ENCODE measurements at places on chromosomes 6 and 20.

DNA sequence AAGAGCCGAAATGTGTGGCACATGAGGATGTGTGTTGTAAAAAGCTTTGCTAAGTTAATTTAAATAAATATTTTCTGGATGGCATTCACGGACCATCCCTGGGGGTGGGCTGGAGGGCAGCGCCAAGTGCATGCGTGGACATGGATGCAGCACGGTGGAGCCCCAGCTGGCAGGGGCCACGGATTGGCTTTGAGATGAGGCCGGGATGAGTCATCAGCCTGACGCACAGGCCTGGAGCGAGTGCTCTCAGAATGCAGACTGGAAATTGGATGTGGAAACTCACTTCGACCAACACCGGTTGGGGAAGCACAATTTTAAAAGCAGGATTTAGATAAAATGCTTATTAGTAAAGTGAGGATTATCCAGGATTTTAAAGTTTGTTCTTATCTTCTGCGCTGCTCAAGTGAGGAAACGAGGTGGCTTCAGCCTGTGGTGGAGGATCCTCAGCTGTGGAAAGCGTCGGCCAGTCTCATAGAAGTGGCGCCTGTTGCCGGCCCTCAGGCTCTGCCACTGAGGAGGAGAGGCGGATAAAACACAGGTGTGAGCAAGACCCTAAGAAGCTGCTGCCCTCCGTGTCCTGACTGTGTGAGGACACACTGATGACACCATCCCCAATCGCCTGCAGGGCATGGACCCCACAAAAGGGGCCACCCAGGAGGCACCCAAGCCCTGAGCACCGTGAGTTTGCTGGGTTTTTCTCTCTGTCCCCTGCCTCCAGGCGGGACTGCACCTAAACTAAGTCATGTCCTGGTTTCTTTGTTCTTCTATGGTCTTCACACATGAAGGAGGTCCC, 279.7 kb downstream of the CDH4 start:
- no peak for DNase-seq

- no peak for DNase-seq
These were observed 66.0 kb downstream of the CDS2 start for GRCh38 chr20:5192570-5193431.

DNA sequence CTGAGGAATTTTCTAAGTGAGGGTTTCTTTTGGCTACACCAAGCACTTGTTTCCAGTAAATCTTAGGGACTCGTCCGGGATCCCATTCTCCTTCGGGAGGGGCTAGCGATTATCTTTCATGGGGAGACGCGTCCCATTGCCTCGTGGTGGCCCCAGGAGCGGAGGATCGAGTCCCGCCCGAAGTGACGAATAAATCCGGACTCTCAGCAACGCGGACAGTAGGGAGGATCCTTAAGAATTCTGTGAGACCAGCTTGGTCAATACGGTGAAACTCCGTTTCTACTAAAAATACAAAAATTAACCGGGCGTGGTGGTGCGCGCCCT, 69.1 kb upstream of the PRSS16 start:
- DNase-seq: no peak

- DNase-seq: no peak
These were observed 4.6 kb downstream of the GOPC start for GRCh38 chr6:117597755-117598154.

DNA sequence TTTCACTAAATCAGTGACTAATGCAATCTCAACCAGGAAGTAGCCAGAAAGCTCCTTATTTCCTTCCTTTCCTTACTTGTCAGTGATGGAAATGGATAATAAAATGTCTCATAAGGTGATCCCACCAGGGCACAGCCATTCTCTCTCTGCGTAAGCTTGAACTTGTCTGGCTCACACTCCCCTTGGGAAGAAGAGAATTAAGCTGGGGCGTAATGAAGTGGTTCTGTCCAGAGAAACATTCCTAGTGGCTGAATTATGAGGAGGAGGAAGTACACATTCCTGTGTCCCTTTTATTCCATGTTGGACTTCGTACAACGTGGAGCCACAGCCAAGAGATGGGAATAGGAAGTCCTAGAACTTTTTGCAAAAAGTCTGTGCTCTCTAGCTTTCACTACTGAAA, 93.7 kb downstream of the MTHFD1L start:
- DNase-seq: no peak

- no peak for DNase-seq
These were observed 52.5 kb downstream of the BCAS1 start for GRCh38 chr20:54017846-54018245.

- no peak for DNase-seq
These were observed 49.3 kb downstream of the GPR63 start for GRCh38 chr6:96787846-96788580.

DNA sequence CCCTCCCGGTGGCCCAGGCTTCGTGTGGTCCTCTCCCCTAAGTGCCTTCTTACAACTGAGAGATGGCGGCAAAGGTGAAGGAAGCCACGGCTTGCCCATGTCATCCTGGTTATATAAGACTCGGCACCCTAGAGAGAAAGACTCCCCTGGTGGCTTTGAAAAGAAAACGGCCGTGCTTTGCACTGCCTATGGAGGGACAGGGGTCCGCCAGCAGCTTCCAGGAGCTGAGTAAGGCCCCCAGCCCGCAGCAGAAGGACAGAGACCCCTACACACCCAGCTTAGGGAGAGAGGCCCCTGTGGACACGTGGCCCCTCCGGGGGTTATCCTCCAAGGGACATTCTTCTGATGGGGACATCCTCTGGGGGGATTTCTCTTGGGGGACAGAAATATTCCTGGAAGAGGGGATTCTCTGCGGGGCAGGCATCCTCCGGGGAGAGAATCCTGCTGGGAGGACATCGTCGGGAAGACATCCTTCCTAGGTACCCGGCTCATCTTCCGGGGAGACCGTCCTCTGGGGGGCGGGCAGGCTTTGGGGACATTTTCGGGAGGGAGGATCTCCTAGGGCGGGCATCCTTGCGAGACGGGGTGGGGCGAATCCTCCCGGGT, 511 bp upstream of the OGFR start:
- no peak for DNase-seq

- DNase-seq: no peak
These were observed 5.1 kb downstream of the TMEM63B start for GRCh38 chr6:44132476-44132875.

DNA sequence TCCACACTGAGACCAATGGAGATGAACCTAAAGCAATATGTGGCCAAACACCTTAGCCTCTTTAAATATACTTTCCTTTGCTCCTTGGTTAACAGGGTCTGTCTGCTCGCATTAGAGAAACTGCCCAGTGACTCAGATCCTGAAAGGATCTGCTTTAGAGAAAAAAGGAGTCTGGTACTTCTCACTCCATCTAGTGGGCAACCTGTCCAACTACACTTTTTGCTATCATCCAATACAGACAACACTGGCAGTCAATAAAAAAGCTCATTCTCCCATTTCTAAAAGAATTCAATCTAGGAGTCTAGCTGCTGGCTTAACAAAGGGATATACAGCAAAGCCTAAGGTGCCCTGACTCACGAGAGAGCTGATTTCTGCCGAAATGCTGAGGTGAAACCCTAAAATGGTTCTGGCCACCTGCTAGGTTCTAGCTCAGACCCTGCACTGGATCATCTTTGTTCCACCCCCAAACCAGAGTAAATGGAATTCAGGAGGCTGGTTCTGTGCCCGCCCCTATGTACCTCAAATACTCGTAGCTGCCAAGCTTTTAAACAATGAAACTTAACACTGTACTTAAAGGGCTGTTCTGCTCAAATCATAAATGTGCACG, 11.5 kb downstream of the GNL1 start:
- DNase-seq: no peak

DNA sequence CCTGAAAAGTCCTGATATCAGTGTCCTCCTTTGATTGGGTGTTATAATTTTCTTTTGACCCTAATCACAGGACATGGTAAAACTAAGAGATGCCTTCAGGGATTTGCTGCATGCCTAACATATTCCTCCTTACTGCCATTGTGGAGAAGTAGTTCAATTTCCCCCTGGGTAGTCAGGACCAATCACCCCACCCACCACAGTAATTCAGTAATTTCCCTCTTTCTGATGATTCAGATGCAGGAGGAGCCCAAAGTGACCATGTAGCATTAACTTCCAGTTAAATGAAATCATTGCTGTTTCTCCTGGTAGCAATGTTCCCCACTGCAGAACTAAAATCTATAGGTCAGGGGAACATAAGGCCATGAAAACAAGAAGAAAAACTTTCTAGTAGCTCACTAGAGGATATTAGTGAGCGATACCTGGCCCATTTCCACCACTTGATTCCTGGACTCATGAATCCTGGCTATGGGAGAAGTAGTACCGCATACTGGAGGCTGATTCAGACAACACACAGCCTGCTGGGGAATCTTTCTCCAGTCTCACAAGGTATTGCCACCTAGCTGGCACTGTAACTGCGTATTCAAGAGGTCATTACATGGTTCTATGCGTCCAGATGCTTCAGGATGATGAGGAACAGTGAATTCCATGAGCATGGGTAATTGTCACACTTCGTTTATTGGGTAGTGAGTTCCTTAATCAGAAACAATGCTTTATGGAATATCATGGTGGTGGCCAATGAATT, 561.2 kb downstream of the HAO1 start:
- DNase-seq: no peak

DNA sequence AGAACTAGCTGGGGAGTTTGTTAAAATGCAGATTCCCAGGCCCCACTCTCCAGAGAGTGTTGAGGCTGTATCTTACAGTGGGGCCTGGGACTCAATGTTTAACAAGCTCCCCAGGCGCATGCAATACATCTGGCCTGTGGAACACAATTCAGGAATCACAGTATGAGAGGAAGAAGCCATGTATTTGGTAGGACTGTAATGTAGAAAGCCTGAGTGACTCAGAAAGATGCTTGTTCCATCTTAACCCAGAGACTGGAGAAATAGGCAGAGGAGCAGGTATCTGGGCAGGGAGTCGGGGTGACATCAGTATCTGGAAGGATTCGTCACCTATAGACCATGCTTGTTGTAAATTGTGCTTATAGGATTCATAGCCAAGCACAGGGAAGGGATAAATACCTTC, 90.5 kb downstream of the UNC5CL start:
- no peak for DNase-seq

DNA sequence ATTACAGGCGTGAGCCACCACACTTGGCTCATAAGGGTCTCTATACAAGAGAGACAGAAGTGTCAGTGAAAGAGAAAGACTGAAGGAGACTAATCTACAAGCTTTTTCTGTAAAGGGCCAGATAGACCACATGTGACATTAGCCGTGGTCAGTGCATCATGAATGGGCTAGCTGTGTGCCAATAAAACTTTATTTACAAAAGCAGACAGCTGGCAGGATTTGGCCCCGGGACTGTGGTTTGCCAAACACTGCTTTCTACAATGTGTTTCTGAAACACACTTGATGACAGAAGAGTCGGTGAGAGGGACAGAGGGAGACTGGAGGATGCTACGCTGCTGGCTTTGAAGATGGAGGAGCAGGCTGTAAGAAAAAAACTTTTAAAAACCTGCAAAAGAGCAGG, 285.4 kb downstream of the TFAP2C start:
- DNase-seq: no peak

- DNase-seq: peak; percentile 12
These were observed 46.9 kb upstream of the TRIM26 start for GRCh38 chr6:30260036-30260504.

GRCh38 chr6:37244430-37245310, 12.9 kb upstream of the TBC1D22B start:
- DNase-seq: no peak

- DNase-seq: no peak
These were observed 236.8 kb upstream of the FKBP1C start for GRCh38 chr6:62974452-62974851.

GRCh38 chr6:35220711-35221110, 7.0 kb downstream of the SCUBE3 start:
- no peak for DNase-seq

GRCh38 chr6:25968769-25969168, 6.2 kb downstream of the TRIM38 start:
- no peak for DNase-seq

DNA sequence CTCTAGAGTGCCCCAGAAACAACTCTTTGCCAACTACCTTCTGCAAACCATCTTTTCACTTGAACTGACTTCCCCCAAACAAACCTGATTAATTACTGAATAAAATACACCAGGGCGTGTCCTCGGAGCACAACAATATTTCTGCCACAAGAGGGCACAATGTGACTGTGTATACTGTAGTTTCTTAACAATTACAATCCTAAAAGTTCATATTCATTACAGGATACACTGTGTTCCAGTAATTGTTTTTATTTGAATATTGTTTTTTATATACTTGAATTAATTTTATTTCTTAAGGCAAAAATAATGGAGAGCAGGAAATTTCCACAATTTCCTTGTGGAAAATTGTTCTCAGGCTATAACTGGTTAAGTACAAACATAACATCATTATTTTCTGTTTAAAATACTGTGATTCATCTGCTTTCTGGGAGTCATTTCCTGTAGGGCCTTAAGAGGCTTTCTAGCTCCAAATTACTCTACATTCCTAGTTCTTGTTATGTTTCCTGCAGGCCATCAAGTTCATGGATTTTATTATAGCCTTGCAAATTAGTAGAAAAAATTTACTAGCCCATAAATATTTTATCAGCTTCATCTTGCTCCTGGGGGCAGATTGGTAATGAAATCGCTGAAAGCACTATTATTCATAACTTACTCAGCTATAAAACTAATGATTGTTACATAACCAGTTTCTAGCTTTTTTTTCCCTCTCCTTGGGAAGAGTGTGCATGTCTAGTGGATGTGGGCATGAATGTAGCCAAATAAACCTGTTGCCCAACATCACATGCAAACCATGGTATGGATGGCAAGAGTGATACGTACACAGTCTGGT, 51.9 kb upstream of the SLC22A16 start:
- peak; percentile 5 for DNase-seq

GRCh38 chr6:153044295-153044694, 41.8 kb upstream of the MTRF1L start:
- no peak for DNase-seq

- DNase-seq: no peak
These were observed 207.3 kb downstream of the FARS2 start for GRCh38 chr6:5468586-5468985.

GRCh38 chr6:135434991-135435390, 62.5 kb downstream of the AHI1 start:
- no peak for DNase-seq
